ENCODE measurements at places on chromosomes 7 and 10.

- no peak for DNase-seq
These were observed 2.1 kb upstream of the FMC1 start for GRCh38 chr7:139339025-139339424.

DNA sequence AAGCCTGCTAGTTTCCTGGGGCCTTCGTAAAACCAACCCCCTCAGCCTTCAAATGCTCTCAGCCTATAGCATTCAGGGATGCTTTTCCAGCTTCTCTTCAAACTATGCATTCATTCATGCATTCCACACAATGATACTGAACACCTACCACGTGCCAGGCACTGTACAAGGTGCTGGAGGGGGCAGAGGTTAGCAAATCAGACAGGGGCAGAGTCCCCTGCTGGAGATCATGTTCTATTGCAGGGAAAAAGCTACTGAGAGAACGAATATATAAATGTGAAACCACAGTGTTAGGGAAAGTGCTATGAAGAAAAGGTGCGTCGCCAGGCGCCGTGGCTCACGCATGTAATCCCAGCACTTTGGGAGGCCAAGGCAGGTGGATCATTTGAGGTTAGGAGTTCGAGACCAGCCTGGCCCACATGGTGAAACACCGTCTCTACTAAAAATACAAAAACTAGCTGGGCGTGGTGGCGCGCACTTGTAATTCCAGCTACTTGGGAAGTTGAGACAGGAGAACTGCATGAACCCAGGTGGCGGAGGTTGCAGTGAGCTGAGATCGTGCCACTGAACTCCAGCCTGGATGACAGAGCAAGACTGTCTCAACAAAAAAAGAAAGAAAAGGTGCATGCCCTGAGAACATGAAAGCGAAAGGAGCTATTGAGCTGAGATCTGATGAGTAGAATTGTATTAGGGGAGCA is 64.6 kb upstream of the CALN1 start:
- no peak for DNase-seq

DNA sequence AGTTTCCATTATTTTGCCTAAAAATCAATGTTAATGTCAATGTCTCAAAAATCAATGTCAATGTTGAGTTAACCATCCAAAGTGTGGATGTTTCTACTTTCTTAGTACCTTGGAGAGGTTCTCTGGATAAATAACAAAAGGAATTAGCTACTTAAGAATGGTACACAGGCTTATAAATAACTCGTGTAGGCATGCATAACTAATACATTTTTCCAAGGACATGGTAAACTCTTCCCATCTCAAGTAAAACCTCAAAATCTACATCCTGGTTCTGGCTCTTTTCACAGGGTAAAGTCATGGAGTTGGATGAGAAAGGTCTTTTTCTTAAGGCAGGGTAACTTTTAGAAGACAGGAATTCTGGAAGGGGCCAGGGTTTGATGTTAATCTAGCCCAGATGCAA is 59.9 kb downstream of the CAV1 start:
- no peak for DNase-seq

- DNase-seq = no peak
These were observed 17.8 kb upstream of the HERPUD2 start for GRCh38 chr7:35712563-35713226.

DNA sequence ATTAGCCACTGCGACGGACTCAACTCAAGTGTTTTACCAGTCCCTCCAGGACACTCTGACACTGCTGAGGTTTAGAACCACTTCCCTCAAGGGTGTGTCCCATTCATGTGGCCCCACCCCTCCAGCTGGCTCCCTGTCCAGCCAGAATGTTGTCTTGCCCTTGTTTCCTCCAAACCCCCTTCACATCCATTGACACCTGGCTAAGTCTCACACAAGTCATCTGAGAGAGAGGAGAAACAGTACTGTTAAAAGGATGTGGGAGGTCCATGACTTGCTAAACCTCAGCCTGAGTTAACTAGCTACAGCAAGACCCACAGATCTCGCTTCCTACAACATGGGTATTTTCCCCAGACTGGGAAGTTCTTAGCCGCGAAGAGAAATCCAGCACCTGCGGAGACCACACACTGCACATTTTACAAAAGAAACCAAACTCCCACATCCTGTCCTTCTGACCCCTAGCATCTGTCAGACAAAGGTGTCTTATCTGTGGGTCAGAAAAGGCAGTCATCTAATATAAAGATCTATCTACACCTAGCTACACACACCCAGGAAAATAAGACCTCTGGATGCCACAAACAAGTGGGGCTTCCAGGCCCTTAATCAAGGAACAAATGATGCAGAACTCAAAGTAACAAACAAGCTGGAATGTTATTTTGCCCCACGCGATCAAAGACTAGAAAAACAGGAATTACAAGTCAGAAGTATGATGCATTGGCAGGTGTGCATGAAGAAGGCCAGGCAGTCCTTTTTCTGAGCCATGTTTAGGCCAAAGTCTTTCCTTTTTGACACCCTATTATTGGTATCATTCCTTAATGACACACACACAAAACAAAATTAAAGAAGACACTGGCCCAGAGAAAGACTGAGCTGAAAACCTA is 13.9 kb downstream of the OSBPL3 start:
- DNase-seq = no peak

- DNase-seq = peak; percentile 11
These were observed 686 bp downstream of the ABI1 start for GRCh38 chr10:26860102-26860442.

GRCh38 chr7:120615703-120616102 is 242.2 kb downstream of the TSPAN12 start:
- DNase-seq = no peak

GRCh38 chr10:12322583-12323131 is 26.7 kb upstream of the CAMK1D start:
- DNase-seq = no peak

GRCh38 chr7:85205754-85206153 is 18.9 kb upstream of the SEMA3D start:
- no peak for DNase-seq

GRCh38 chr10:31926765-31927564 is 1.7 kb downstream of the ARHGAP12 start:
- DNase-seq = no peak

GRCh38 chr10:3542185-3542611 is 242.8 kb downstream of the KLF6 start:
- DNase-seq = no peak

GRCh38 chr7:85708221-85708620 is 521.4 kb upstream of the SEMA3D start:
- DNase-seq = no peak

- DNase-seq = no peak
These were observed 178.1 kb upstream of the SEMA3A start for GRCh38 chr7:84372712-84373111.

GRCh38 chr10:109892931-109893330 is 30.4 kb downstream of the XPNPEP1 start:
- peak; percentile 48 for DNase-seq

DNA sequence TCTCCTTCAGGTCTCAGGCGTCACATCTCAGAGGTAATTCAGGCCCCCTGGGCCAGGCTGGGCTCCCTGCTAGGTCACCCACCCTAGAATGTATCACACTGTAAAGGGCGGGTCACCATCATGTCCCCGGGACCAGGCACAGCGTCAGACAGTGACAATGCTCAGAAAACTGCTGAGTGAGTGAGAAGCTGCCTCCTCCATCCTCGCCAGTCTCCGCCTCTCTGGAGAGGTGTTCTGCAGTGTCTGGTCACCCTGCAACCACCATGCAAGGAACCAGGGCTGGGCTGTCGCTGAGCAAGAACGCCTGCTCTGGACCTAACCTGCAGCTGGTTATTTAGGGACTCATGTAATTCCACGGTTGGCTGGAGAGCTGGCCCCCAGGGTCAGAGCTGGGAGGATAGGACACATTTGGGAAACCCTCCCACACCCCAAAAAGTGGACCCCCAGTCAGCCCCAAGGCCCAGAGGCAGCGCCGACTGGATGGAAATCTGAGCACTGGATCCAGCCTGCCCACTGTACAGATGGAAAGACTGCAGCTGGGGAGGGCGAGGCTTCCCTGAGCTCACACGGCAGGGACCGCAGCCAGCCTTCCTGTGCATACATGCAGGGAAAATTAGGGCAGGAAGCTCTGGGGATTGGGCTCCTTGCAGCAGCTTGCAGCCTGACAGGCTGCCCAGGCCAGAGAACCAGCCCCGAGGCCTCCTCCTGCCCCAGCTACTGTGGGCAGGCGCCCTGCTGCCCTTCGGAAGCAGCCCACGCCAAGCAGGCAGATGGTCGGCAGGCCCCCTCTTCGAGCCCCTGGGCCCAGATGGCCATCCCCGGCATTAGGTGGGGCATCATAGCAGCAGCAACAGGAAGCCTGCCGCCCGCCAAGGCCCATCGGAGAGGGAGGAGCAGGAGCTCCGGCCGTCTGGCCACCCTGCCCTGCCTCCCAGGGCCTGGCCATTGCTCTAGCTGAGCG is 105.4 kb upstream of the ZMIZ1 start:
- DNase-seq = no peak

- DNase-seq = no peak
These were observed 8.2 kb downstream of the TPK1 start for GRCh38 chr7:144827621-144828020.

DNA sequence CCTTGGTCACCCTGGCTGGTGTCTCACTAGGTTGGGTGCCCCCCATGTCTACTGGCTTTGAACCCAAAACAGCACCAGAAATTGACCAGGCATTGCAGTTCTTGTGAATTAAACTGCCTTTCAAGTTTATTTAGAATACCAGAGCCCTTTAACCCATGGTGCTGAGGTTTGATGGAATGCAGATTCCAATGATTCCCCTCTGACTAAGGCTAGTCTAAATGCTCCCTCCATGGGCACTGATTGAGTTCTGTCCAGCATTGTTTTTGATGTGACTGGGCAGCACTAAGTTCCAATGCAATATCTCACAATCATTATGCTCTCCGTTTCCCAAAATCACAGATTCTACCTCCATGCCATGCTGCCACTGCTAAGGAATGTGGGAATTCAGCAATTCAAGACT is 1047.4 kb upstream of the LRRN3 start:
- no peak for DNase-seq

- peak; percentile 33 for DNase-seq
These were observed 431.2 kb upstream of the IGFBP3 start for GRCh38 chr7:46352004-46352954.

DNA sequence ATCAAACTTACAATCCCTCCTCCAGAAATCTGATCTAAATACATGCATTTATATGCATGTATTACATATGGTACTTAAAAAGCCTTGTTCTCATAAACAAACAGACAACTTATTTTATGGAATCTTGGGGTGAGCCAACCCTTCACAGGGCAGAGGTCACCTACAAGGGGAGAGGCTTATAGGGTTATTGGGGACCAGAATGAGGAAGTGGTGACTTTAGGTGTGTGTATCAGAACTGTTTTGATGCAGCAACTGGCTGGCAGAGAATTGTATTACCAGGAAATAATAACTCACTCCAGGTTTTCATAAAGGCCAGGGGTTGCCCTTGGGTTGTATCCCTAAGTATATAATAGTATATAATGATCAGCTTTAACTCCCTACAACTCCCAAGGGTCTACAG is 91.1 kb downstream of the SVIL start:
- no peak for DNase-seq

GRCh38 chr7:39651265-39651664 is 27.9 kb downstream of the RALA start:
- peak; percentile 20 for DNase-seq

GRCh38 chr10:6229746-6230145 is 27.0 kb downstream of the PFKFB3 start:
- DNase-seq = no peak

- DNase-seq = no peak
These were observed 485.5 kb downstream of the LRMDA start for GRCh38 chr10:75916906-75917305.

GRCh38 chr10:33483124-33483815 is 148.8 kb upstream of the NRP1 start:
- no peak for DNase-seq

- no peak for DNase-seq
These were observed 19.8 kb upstream of the ST7 start for GRCh38 chr7:116933465-116933864.

GRCh38 chr10:69501657-69502056 is 50.4 kb downstream of the TSPAN15 start:
- DNase-seq = no peak

GRCh38 chr7:135185471-135186260 is 15.2 kb upstream of the CYREN start:
- no peak for DNase-seq

- DNase-seq = no peak
These were observed 543.8 kb upstream of the NRP1 start for GRCh38 chr10:33878238-33878786.

- no peak for DNase-seq
These were observed 4.5 kb downstream of the POP7 start for GRCh38 chr7:100710452-100710851.

DNA sequence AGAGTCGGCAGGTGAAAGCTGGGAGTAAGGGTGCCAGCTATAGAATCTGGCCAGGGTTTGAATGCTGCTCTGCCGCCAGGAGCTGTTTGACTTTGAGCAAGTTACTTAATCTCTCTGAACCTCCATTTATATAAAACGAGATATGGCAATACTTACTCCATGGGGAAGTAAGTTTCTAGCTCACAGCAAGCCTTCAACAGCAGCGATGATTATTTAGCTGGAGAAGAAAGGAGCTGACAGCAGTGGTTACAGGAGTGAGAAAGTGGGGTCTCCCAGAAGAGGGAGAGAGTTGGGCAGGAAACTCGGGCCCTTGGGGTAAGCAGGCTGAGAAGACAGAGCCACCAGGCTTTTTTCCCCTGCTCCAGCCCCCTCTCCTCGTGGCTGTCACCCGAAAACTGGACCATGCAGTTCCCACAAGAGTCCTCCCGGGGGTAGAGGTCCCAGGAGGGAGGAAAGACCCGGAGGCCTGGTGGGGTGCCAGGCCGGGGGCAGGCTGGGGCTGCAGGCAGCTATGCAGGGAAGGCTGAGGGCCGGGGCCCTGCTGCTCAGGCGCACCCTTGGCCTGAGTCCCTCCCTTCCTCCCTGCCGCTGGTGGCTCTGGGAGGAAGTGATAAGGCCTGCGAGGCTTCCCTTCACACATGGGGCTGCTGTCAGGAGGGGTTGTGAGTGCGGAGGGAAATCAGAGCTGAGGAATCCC is 3.5 kb downstream of the NOS3 start:
- DNase-seq = no peak

GRCh38 chr7:92296235-92296634 is 50.5 kb downstream of the ANKIB1 start:
- no peak for DNase-seq

GRCh38 chr10:43885842-43886241 is 237.2 kb upstream of the ZNF32 start:
- no peak for DNase-seq

GRCh38 chr7:65006094-65006992 is at the start of gene ERV3-1:
TSS of gene ERV3-1 (minus strand) at chr7:65006687. CDS start at chr7:64993026, 13,661 bp downstream.
- DNase-seq = peak; percentile 83
